Choroid plexus epithelial cell (primary cell): ENCODE measurements at places on chromosomes 16 and 17.

DNA sequence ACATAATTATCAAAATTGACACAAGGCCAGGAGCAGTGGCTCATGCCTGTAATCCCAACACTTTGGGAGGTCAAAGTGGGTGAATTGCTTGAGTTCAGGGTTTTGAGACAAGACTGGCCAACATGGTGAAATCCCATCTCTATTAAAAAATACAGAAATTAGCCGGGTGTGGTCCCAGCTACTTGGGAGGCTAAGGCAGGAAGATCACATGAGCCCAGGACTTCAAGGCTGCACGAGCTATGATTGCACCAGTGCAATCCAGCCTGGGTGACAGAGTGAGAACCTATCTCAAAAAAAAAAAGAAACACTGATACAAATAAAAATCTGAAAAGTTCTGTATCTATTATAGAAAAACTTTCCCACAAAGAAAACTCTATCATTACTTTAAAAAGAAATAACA lies 15.5 kb downstream of the MYH10 start:
- no peak for DNase-seq

- no peak for DNase-seq
Observed at GRCh38 chr17:28216052-28216451, 102.9 kb upstream of the TMEM97 start.

- peak; percentile 48 for DNase-seq
Observed at GRCh38 chr17:61400066-61400716, 548 bp downstream of the TBX2 start.

DNA sequence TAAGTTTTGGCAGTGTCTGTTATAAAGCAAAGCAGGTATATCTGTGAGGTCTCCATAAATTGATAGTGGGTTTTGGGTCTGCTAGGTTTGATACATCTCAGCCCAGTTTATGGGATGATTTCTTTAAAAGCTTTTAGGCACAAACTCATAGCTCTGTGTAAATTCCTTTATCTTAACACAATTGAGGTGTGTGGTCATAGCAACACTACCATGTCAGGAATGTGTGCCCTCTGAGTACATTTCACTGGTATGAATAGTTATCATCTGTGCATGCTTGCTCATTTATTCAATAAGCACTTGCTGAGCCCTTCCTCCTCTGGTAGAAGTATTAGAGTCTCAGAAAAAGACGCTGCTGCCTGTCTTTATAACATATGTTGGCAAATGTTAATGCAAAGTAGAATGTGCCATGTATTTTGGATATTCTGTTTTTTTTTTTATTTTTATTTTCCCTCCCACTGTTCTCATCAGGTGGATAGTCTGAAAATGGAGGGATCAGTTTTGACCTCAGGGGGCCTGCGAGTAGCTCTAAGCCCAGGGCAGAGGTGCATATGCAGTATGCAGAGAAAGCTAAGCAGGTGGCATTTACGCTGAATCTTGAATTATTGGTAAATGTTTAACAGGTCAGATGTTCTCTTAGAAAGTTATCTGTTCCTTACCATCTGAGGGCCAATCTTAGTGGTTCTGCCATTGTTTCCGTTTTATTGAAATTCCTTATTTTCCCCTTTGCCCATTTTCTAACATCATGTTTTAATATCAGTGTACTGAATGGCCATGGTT lies 90.7 kb downstream of the WNT3 start:
- DNase-seq, result peak; percentile 79

GRCh38 chr17:65530523-65531255 lies 30.8 kb downstream of the AXIN2 start:
- DNase-seq, result no peak

DNA sequence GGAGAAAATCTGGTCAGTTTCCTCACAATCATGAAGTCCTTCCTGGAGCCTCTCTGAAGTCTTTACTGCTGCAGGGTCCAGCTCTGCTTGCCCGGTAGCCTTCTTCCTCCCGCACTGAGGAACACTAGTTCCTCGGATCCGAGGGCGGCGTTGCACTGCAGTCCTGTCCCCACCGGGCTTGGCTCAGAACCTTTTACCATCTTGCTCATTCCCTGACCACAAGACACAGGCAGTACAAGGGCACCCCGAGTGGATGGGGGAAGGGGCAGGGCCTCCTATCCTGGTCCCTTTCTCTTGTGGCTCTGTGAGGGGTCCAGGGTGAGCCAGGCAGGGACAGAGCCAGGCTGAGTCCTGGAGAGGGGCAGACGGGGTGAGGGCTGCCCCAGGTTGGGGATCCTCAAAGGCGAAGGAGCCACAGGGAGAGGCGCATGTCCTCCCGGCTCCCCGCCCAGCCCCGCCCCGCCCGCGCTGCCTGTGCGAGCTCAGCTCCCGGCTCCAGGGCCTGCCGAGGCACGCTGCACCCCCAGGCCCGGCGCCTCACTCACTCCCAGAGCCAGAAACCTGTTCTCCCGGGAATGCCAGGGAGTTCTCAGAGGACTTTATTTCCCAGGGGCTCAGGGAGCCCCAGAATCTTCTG lies 1.5 kb downstream of the FOXN1 start:
- no peak for DNase-seq

DNA sequence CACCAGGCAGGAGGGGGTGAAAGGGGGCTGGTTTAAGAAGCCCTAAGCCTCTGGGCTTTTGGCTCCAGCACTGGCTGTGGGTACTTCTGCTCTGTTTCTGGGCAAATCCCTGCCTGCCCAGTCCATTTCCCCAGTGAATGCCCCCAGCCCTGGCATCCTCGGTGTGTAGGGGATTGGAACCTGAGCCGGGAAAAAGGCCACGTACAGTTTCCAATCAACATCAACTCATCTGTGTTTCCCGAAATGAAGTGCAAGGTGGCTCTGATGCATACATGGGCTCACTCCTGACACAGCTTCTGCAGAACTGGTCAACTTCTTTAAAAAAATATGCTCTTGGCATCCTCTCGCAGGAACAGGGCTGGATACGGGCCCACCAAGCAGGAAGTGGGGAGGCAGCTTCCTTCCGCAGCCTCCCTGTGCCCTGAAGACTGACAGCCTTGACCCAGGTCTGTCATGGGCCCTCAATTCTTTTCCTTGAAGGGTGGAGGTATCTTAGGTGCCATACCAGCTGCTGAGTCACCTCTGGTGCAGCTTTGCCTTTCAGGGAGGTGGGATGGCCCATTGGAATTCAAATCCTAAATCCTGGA lies 73.3 kb downstream of the N4BP1 start:
- peak; percentile 47 for DNase-seq

- DNase-seq, result no peak
Observed at GRCh38 chr17:17767154-17767869, 69.5 kb downstream of the SREBF1 start.

- DNase-seq, result no peak
Observed at GRCh38 chr17:36940313-36941264, 3.3 kb downstream of the LHX1 start.

DNA sequence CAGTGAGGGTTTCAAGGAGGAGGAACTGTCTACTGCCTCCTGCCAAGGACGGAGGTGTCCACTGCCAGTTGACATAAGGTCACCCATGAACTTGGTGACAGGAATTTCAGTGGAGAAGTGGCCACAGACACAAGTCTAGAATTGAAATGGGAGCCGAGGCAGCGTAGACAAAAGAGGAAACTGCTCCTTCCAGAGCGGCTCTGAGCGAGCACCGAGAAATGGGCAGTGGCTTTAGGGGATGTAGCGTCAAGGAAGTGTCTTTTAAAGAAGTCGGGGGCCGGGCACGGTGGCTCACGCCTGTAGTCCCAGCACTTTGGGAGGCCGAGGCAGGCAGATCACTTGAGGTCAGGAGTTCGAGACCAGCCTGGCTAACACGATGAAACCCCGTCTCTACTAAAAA lies 3.1 kb upstream of the SERPINF1 start:
- no peak for DNase-seq

GRCh38 chr17:82609655-82610054 lies 38.6 kb downstream of the WDR45B start:
- DNase-seq, result no peak

DNA sequence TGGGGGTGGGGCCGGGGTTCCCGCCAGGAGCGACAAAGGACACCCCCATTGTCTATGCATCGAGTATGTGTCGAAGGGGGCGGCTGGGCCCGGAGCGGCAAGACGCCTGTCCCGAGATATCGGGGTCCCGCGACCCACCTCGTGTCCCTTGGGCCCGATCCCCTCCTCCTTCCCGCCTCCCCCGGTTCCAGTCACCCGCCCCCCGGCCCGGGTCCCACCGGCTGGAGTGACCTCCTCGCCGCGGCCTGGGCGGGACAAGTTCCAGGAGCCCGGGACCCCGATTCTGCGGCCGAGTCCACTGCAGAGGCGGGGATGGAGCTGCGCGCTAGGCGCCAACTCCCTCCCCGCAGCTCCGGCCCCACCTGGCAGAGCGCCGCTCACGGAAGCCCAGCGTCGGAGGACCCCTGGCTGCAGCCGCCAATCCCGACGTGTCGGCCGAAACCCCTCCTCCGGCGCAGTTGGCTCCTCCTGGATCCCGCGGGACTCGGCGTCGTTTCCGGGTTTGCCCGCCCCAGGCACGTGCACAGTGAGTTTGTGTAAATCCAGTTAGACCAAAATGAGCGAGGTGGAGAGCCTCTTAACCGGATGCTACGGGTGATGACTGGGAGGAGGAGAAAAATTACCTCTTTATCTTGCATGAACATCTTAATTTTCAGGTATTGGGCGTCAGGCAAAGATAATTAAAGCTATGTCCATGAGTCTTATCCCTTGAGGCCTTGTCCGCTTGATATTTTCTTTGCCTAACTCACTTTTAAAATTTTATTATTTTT lies at the start of gene NMRAL1:
TSS of gene NMRAL1 (minus strand) at position 434 of the 770 bp plus-strand sequence. CDS start 493 bp downstream, outside the sequence.
- DNase-seq, result peak; percentile 93

DNA sequence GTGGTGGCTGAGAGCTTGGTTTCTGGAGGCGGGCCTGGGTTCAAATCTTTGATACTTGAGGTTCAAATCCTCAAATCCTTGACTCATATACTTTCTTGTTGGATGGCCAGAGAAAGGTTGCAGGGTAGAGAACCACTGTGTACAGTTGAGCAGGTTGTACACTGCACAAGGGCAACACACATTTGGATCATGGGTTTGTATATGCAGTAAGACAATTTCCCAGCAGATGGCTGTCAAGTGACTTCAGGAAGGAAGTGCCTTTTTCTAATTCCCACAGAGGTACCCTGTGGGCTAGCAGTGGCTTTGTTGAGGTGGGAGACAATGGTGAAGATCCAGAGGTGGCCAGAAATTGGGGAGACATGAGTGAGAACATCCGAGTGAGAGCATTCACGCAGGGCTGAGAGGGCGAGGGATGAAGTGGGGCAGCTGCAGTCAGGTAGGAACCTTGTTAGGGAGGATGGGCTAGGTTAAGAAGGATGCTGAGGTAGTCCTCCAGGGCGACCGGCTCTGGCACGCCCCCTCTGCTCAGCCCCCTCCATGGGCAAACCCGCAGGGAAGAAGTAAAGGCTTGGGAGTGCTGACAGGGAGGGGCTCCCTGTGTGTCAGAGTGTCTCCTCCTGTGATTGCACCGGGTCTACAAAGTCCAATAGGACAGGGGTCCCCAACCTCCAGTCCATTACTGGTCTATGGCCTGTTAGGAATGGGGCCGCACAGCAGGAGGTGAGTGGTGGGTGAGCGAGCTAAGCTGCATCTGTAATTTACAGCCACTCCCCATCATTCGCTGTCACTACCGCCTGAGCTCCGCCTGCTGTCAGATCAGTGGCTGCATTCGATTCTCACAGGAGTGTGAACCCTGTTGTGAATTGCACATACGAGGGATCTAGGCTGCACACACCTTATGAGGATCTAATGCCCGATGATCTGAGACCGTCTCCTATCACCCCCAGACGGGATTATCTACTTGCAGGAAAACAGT lies 2.7 kb downstream of the C16orf89 start:
- DNase-seq, result no peak

GRCh38 chr17:49110509-49110908 lies 22.1 kb upstream of the B4GALNT2 start:
- no peak for DNase-seq

DNA sequence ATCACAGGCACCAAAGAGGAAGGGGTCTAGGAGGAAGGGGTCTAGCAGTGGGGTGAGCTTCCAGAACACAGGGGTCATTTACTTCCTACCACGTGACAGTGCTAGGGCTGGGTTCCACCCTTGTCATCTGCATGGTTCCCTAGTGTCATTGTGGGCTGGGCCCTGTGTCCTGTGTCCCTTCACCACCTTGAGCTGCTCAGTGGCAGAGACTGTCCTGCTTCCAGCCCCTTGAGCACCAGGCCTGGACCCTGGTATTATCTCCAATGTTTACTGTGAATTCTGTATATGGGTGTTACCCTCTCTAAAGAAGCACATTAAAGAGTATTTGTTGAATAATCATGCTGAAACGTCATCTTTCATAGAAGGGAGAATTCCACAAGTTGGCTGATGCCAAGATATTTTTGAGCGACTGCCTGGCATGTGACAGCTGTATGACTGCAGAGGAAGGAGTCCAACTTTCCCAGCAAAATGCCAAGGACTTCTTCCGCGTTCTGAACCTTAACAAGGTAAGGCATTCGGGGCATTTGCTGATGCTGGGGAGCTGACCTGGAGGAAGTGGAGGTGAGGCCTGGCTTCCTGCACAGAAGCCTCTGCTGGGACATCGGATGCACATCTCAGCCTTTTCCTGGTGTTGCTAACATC lies 5.5 kb downstream of the NARF start:
- no peak for DNase-seq

- no peak for DNase-seq
Observed at GRCh38 chr17:74454197-74455024, 12.0 kb upstream of the CD300A start.

GRCh38 chr16:81251871-81252270 lies 13.4 kb downstream of the BCO1 start:
- peak; percentile 42 for DNase-seq

DNA sequence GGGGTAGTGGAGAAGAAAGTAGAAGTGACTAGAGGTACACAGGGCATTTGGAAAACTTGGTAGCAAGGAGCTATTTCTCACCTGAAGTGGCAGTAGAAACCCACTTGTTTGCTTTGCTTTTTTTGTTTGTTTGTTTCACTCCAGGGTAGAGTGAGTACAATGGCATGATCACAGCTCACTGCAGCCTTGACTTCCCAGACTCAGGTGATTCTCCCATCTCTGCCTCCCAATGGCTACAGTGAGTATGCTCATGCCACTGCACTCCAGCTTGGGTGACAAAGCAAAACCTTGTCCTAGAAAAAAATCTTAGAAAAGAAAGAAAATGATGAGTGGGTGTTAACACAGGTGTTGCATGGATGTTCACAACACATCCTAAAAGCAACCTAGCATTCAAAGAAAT lies 40.4 kb downstream of the SCNN1G start:
- no peak for DNase-seq

DNA sequence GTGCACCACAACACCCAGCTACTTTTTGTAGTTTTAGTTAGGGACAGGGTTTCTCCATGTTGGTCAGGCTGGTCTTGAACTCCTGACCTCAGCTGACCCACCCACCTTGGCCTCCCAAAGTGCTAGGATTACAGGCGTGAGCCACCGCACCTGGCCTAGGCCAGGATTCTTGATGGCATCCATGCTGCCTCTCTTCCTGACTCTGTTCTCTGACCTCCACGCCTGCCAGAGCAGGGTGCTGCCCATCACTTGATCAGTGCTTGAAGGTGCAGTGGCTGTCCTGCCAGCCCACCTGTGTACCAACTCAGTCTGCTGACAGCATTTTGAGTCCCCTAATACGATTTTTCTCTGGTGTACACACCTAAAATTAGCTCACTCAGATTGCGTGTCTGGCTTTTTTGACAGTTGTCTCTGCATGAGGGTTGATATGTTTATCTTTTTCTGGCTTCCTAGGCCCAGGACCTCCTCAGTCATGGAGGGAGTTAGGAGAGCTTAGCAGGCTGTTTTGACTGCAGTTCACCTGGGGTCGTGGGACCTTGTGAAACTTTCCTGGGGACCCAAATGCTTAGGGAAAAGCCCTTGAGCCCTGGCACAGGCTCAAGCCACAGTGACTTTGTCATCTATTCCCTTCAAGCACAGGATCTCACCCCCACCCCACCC lies 5.9 kb downstream of the HAS3 start:
- no peak for DNase-seq

- peak; percentile 17 for DNase-seq
Observed at GRCh38 chr16:72244853-72245252, 72.9 kb upstream of the PMFBP1 start.
